ENCODE measurements at places on chromosomes 6 and 20.

DNA sequence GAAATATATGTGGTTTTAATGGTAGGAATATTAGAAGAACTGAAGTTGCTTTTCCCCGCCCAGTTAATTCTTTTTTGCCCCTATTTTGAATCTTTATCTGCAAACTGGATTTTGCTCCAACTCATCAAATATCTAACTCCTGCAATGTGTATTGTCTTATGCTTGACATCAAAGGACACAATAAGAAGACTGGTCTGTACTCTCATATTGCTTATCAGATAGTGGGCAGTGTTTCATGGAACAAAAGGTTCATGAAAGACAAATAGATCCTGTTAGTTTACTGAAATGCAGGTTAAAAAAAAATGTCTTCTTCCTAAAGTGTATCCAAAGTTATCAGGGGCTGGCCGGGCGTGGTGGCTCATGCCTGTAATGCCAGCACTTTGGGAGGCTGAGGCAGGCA is 27.7 kb upstream of the GTF3C6 start:
- no peak for DNase-seq

DNA sequence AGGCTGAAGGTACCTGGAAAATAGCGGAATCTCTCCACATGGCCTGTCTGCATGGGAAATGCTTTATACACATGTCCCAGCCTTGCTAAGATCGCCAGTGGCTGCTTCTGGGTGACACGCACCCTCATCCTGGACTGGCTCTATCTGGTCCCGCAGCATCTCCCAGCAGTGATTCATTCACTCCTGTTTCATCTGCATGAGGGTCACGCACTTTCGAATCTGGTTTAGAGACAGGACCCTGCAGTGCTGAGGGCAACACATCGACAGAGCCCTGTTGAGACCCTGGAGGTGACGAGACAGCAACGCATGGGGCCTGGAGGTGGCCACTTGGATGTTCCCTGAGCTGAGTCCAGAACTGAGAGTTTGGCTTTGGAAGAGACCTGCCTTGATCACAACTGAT is 136.5 kb downstream of the SMOC2 start:
- DNase-seq: no peak

DNA sequence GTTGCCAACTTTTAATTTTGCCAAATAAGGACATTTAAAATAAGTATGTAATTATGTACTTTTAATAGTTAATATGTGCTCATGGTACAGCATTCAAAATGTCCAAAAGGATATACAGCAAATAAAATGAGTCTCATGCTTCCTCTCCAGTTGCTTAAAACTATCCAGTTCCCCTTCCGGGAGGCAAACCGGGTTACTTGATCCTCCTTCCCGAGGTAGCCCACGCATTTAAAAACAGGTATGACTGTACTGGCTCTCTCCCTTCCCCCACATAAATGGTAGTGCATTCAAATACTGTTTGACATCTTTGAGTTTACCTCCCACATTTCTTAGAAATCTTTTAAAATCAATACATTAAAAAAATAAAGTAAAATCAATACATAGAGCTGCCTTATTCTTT is 66.4 kb downstream of the PHF20 start:
- DNase-seq: no peak

DNA sequence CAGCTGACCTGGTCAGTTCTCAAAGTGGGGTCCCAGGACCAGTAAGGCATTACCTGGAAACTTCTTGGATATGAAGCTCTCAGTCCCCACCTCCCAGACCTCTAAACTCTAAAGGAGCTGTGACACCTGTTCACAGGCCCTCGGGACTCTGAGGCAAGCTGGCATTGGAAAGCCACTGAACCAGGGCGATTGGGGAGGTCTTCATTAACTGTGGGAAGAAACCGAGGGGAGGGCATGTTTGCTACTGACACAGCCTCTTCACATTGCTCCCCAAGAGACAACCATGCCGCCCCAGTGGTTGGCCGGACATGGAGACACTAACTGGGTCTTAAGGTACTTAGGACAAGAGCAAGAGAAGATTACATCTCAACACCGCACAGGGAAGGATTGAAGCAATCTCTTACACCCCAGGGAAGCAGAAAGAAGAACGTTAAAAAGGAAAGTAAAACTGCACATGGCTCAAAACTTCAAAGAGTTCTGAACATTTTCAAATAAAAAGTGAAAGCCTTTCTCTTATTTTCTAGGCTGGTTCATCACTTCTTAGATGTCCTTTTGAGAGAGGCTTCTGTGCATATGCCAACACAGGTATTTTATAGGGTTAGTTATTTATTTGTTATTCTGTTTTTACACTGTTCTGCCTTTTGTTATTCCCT is 210.0 kb upstream of the CST7 start:
- DNase-seq: no peak

DNA sequence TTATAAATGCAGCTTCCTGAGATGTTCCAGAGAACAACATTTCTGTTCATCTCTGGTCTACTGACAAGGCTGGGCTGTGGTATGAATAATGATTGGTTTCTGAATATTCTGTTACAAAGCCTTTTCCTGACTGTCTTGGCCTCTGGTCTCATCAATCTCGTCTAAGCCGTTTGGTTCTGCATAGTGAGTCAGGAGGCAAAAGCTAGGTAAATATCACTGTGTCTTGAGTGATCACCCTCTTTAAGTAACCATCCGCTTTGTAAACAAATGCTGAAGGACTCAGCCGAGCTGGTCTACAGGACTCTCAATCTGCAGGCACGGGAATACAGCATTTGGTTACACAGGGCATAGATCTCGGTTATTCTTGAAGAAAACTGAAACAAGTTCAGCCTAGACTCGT is 511.9 kb downstream of the KIF16B start:
- DNase-seq: no peak
